H7 (cell line): ENCODE measurements at places on chromosomes 13 and 19. TPM values are rescaled to one million over a fixed set of nuclear protein-coding genes. Genes with fewer than 3 reads are reported as not detected.

Gene FGF21
- total RNA-seq = 0.35 TPM in 1 of 2 replicates, not detected in the other

GRCh38 chr13:99086267-99087097 lies 108.6 kb upstream of the DOCK9 start:
- DNase-seq = peak; percentile 89

DNA sequence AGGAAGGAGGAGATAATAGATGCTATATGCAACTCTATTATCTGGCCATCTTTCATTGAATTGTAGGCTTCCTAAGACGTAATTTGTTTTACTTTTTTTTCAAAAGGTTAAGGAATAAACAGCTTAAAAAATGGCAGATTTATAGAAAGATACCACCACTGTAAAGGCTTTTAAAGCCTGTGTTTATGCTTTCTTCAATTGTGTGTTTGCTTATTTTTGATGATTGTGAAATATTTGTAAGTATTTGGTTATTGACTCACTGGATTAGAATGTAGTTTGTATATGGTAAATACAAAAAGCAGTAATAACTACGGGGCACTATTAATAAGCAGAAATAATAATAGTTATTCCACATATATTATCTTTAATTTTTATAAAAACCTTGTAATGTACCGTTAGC lies 437.9 kb downstream of the KLF5 start:
- no peak for DNase-seq

DNA sequence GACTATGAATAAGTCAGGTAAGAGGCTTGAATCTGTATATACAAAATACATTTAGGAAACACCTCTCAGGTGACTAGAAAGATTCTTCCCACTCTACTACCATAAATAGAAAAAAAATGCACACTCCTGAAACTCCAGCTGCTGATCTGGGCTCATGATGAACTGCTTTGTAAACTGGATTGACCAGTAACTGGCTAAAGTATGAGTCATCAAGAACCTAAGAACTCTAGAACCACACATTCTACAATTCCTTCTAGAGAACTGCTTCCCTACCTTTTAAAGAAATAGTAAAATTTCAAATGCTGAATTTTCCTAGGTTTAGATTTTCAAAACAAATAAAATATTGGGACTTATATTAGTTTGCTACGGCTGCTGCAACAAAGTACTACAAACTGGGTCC lies 55.2 kb downstream of the ELF1 start:
- no peak for DNase-seq

Gene RFPL4A
- total RNA-seq = not detected in 2 replicates

DNA sequence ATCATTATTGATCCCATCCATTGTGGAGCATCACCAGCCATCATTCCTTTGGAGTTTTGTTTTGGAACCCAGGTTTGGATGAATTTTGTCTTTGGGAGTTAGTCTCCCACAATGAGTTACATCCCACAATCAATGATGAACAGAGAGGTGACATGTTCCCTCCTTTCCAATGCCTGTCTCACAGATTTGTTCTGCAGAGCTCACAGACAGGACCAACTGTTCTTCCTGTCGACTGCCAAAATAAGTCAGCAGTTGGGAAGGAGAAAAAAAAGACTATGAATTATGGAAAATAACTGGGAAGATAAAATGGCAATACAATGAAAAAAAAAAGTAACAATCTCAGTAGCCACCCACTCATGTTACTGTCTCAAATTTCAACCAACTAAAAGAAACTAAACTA lies 489.1 kb downstream of the MYO16 start:
- DNase-seq = no peak

DNA sequence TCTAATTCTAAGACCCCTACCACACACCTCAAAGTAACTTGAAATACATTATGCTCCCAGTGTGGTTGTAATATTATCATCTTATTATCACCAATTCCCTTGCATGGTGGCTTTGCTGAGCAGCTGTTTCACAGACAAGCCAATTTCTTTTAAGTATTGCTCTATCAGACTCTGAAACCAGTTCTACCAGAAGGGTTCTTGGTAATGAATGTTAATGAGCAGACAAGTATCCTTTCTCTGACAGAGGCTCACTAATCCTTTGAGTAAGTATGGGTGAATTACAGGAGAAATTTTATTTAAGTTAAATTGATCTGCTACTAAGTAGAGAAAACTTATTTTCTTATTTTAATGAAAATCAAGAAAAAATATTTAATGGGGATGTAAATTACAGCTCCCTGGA lies 326.0 kb downstream of the GPC6 start:
- no peak for DNase-seq

DNA sequence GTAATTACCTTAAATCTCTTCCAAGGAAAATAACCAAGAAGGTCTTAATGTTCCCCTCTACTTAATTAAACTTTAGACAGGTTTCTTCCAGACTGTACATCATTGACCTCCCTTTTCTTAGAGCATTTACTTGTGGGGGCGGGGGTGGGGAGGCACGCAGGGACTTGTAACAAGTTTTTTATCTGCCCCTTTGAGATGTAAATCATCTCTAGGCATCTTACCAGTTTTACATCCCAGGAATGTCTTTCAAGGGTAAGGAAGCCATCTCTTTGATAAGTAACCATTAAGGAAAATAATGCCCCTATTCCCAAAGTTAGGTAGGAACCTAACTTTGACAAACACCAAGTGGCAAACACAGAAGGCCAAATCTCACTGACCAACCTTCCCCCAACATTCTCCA lies 528.6 kb downstream of the SUCLA2 start:
- peak; percentile 17 for DNase-seq

- no peak for DNase-seq
Observed at GRCh38 chr19:29485293-29485692, 40.5 kb upstream of the VSTM2B start.

Gene DHDH
- total RNA-seq = not detected in 2 replicates

Gene ZNF284
- total RNA-seq = 1.3 and 2.0 TPM in 2 replicates

Gene IL27RA
- 8.8 and 10.1 TPM in 2 replicates for total RNA-seq

Gene IGFL3
- total RNA-seq = not detected in 2 replicates
